ENCODE measurements at places on chromosomes 1 and 21.

GRCh38 chr1:31663622-31664452, 19.2 kb upstream of the PEF1 start:
- peak; percentile 14 for DNase-seq

DNA sequence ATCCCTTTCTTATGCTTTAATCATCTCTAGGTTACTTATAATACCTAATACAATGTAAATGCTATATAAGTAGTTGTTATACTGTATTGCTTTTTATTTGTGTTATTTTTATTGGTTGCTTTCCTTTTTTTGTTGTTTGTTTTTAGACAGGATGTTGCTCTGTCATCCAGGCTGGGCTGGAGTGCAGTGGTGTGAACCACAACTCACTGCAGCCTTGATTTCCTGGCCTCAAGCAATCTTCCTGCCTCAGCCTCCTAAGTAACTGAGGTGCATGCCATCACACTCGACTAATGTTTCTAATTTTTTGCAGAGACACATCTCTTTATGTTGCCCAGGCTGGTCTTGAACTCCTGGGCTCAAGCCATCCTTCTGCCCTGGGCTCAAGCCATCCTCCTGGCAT, 26.9 kb downstream of the KRTAP19-8 start:
- peak; percentile 4 for DNase-seq

DNA sequence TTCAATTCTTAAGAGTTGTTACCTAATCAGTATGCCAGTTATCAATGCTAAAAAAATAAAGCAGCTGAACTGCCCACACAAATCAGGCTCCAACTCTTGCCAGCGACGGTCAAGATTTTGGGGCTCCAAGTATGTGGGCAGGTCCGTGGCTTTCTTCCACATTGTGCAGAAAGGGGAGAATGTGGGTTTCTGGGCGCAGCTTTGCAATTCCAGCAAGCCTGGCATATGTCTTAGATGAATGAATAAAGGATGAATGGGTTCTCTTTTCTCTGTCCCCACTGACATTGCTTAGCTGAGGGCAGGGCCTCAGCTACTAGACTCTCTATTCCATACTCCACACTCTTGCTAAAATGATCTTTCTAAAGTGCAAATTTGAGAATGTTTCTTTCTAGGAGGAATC, 42.4 kb downstream of the NENF start:
- no peak for DNase-seq

- DNase-seq, result no peak
These were observed 28.8 kb upstream of the FMO1 start for GRCh38 chr1:171219346-171220080.

DNA sequence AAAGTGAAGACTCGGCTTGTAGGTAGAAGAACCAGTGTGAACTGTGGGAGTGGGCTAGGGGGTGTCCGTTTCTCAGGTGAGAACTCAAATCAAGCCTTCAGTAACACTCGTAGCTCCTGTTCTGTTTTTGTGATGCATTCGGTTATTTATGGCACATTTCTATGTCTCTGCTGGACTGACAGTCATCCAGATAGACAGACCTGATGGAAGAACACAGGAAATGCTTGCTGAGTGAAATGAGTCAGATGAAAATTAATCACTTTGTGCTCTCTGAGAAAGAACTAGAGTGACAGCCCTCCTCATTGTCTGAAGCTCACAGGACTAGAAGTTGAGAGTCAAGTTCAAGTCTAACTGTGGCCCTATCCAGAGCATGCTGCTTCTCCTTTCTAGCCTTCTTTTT, 360.1 kb upstream of the PLXNA2 start:
- no peak for DNase-seq
